ENCODE measurements at places on chromosomes 16 and 17.

- DNase-seq = no peak
These were observed 896 bp upstream of the MYLK3 start for GRCh38 chr16:46748775-46749705.

- DNase-seq = peak; percentile 70
These were observed 25.0 kb downstream of the GABARAPL2 start for GRCh38 chr16:75590920-75591843.

GRCh38 chr16:57536306-57537193, at the start of gene CCDC102A:
Gene CCDC102A (minus strand): TSS chr16:57536571. CDS start chr16:57529177, 7,394 bp downstream.
- no peak for DNase-seq

DNA sequence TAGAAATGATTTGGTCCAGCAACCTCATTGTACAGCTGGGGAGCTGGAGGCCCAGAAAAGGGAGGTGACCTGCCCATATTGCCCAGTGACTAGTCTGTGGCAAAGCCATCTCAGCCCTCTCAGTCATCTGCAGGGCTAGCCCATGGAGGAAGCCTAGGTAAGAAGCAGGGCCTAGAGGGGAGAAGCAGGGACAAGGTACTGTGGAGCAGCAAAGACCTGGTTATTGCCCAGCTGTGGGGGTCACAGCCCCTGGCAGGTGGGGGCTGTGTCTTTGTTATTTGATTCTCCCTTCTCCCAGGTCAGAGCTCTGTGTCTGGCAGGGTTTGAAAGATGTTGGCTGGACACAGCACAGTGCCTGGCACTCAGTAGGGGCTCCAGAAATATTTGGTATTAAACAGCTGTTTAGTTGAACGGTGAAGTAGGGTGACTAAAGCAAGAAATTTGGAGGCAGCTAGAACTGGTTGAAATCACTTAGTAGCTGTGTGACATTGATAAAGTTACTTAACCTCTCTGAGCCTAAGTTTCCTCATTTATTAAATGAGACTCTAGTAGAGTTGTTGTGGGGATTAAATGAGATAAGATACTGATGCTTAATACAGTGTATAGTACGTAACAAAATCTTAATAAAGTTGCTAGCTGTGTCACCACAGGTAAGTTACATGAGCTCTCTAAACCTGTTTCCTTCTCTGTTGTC, 17.3 kb downstream of the CCR7 start:
- DNase-seq = no peak

GRCh38 chr17:34403006-34403405, 40.0 kb upstream of the CCL1 start:
- DNase-seq = no peak

DNA sequence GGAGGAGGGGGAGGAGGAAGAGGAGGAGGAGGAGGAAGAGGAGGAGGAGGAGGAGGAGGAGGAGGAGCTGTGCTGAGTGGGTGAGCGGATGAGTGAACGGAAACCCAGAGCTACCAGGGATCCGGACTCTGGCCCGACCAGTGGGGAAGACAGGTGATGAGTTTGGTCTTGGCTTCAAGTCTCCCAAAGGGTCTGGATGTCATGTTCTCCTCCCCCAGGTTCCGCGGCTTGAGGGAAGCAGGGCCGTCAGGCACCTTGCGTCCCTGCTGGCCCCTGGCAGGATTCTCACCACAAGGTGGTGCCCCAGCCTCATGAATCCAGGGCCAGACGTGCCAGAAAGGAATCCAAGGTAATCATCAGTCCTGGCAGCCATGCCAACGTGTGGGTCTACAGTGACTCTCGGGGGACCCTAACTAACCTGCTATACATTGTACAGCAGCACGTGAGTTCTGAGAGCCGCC, 13.5 kb upstream of the ABAT start:
- peak; percentile 45 for DNase-seq

DNA sequence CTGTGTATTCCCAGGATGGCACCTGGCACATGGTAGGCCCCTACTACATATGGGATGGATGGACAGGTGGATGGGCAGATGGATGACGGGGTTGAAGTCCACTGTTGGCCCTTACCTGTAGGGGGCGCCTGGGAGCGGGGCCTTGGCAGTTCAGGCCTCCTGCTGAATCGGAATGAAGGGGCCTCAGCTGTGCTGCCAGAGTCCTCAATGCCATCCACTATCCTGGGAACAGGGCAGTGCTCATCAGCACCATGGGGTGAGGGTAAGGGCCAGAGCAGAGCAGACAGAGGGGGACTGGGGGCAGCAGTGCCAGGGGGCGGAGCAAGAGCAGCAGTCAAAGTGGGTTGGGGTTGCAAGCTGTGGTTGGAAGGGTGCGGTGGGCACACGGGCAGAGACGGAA, 8.3 kb upstream of the RAB5C start:
- no peak for DNase-seq

DNA sequence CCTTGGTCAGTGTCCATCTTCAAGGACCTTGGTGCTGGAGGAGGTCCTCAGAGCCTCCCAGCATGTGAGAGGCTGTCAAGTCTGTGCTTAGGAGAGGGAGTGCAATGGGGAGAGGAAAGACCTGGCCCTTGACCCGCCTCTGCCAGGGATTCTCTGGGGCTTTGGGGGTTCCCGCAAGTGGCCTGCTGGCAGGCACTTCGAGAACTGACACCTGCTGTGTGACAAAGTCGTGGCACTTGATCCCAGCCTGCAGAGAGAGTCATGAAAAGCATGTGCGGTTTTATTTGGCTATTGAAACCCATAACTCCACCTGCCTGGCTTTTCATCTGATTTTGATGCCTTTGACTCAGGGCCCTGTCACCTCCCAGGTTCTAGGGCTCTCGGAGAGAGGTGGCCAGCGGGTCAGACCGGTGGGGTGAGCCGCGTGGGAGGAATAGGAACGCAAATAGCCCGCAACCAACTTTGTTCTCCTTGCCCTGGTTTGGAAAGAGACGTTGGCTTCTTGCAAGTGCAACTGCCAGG, 42.8 kb upstream of the GSE1 start:
- no peak for DNase-seq

All from globus pallidus (tissue), 1 donor.